Astrocyte (in vitro differentiated cells and primary cell): ENCODE measurements at places on chromosomes 2 and 18. TPM values are rescaled to one million over a fixed set of nuclear protein-coding genes. Genes with fewer than 3 reads are reported as not detected.

GRCh38 chr2:112962308-112963175 is 15.3 kb upstream of the IL36G start:
- no peak overlapping the region for H3K4me3 ChIP-seq
- no peak for DNase-seq
- H3K36me3 ChIP-seq = no peaks in the 10 kb centered on the region
- H3K27ac ChIP-seq = no peak overlapping the region
- H3K27me3 ChIP-seq = peaks cover 11% of the 10 kb centered on the region

The MITD1 gene
- total RNA-seq = 16.7 and 20.9 TPM in 2 replicates

The SERPINB7 gene
- total RNA-seq = 11.3 and 18.0 TPM in 2 replicates

The KHK gene
- 0.94 and 0.95 TPM in 2 replicates for total RNA-seq

DNA sequence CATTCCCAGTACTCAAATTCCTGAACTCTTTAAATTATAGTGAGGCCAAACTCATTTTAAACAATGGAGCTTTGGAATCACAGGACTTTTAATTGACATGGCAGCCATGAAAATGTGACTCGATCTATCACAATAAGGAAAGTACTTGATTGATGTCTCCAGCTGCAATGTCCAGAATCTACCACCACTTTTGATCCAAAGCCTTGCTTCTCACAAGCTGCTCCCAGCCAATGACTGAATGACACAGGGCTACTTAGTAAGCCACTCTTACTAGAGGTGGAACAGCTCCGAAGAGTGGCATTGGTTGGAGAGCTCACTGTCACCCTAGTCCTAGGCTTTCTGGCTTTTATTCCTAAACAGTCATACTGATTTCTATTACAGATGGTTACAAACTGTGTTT is 270.1 kb downstream of the IRS1 start:
- no peaks in the 10 kb centered on the region for H3K4me1 ChIP-seq
- H3K4me3 ChIP-seq = no peak overlapping the region
- H3K27me3 ChIP-seq = no peaks in the 10 kb centered on the region
- H3K36me3 ChIP-seq = no peaks in the 10 kb centered on the region
- no peak overlapping the region for H3K27ac ChIP-seq

- no peak overlapping the region for H3K27ac ChIP-seq
- H3K4me3 ChIP-seq = no peak overlapping the region
- no peaks in the 10 kb centered on the region for H3K36me3 ChIP-seq
- DNase-seq = no peak
Observed at GRCh38 chr2:106314444-106314843, 120.3 kb upstream of the UXS1 start.

The TEKT4 gene
- total RNA-seq = not detected in 2 replicates

DNA sequence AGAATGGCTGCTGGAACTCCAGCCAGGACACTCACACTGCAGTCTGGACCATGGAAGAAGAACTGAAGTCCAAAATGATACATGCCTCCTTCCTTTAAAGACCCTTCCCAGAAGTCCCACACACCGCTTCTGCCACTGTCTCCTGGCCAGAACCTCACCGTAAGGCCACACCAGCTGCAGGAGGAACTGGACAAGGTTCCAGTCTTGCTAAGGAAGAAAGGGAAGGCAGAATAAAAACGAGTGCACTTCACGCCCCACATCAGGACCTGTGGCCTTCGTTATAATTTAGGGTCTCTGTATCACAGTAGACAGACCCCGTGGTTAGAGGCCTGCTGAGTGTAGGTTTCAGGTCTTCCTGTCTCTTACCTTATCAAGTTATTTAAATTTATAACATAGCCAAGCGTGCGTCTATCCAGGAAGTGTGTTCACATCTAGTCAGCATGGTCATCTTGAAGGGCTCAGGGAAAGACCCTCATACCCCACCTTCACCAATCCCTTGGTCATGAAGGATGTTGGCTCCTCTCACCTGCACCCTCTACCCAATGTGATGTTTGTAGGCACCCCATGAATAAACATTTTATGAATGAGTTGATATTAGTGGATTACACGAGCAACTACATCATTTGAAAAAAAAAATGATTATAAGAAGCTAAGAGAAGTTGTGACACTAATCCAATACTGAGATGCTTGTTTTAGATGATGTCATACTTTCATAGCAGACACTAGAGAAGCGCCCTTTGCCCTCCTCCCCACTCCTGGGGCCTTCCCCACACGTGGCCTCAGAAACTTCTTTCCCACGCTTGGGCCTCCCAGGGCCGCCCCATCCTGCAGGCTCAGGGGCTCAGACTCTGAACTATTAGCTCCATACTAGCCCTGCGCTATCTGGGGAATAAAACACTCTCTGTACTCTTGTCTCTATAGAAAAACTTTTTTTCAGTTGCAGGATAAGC is 157.6 kb downstream of the FAM210A start:
- H3K4me1 ChIP-seq = peaks cover 4% of the 10 kb centered on the region
- H3K4me3 ChIP-seq = no peak overlapping the region
- H3K27ac ChIP-seq = no peak overlapping the region
- no peaks in the 10 kb centered on the region for H3K36me3 ChIP-seq

The MAP3K19 gene
- not detected in 2 replicates for total RNA-seq

DNA sequence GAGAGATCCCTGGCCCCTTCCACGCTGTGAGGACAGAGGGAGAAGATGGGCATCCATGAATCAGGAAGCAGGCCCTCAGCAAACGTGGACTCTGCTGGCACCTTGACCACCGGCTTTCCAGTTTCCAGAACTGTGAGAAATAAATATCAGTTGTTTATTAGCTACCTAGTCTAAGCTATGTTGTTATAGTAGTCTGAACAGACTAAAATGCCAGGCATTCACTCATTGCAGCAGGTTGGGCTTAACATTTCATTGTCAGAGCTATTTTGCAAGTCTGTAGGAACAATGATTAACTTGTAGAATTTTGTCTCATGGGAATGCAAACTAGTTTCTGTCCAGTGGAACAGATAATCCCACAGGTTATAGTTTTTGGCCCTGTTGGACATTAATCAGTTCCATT is 24.8 kb upstream of the TBC1D8 start:
- no peaks in the 10 kb centered on the region for H3K27me3 ChIP-seq
- H3K4me1 ChIP-seq = no peaks in the 10 kb centered on the region
- DNase-seq = no peak
- H3K4me3 ChIP-seq = no peak overlapping the region
- H3K27ac ChIP-seq = no peak overlapping the region

The LIPT1 gene
- 3.4 and 3.9 TPM in 2 replicates for total RNA-seq

GRCh38 chr2:218366621-218367414 is 10.2 kb downstream of the CATIP start:
- peaks cover 3% of the 10 kb centered on the region for H3K27me3 ChIP-seq
- H3K4me3 ChIP-seq = peak overlapping the region; percentile 55
- no peaks in the 10 kb centered on the region for H3K36me3 ChIP-seq
- no peaks in the 10 kb centered on the region for H3K4me1 ChIP-seq
- no peak for DNase-seq
- no peak overlapping the region for H3K27ac ChIP-seq

The IL36RN gene
- 0.14 TPM in 1 of 2 replicates, not detected in the other for total RNA-seq

DNA sequence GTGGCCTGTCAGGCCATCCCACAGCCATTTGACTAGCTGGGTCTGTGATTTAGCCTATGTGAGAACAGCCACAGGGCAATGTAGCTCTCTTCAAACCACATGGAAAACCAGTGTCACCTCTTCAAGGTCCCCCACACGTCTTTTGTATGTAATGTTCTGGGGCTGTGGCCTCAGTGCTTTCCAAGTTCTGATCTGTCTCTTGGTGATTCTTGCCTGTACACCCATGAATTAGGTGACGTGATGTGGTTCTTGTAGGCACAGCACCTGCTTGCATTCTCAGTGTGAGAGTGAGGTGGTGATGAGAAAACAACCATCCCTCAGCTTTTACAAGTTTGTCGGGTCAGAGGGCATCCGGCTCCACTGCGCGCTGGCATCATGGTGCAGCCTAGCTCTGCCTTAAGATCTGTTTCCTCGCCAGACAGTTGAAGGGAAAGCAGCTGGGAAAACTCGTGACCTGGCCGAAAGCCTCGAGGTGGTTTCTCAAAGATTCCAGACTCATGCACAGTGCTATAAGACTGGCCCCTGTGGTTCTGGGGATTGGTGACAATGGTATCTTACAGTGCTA is 125.8 kb downstream of the TANC1 start:
- no peak overlapping the region for H3K27ac ChIP-seq
- H3K27me3 ChIP-seq = no peaks in the 10 kb centered on the region
- H3K4me3 ChIP-seq = no peak overlapping the region
- peaks cover 2% of the 10 kb centered on the region for H3K36me3 ChIP-seq
- H3K4me1 ChIP-seq = peaks cover 29% of the 10 kb centered on the region

GRCh38 chr2:12504443-12504842 is 212.3 kb upstream of the TRIB2 start:
- H3K4me3 ChIP-seq = no peak overlapping the region
- H3K36me3 ChIP-seq = no peaks in the 10 kb centered on the region
- no peak overlapping the region for H3K27ac ChIP-seq
- H3K4me1 ChIP-seq = peaks cover 9% of the 10 kb centered on the region

- H3K27ac ChIP-seq = peak overlapping the region; percentile 25
- DNase-seq = peak; percentile 77
- H3K27me3 ChIP-seq = no peaks in the 10 kb centered on the region
Observed at GRCh38 chr2:12884713-12885282, 168.1 kb downstream of the TRIB2 start.

The TBC1D8 gene
- 1.9 and 2.4 TPM in 2 replicates for total RNA-seq

DNA sequence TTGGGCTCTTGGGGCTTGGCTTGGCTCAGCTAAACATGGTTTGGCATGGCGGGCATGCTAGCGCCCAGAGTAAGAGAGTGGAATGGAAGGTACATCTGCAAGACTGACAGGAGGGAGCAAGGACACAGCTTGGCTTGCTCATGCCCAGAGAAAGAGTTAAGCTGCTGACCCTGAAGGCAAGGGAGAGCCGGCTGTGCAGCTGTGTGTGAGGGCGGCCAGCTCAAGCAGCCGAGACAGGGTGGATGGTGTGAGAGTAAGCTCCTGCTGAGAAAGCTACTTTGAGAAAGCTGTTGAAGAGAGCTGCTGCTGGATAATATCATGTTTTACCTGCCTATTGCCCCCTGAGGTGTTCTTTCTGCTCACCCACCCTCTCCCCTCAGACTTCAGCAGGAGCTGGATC is 135.6 kb downstream of the CCBE1 start:
- DNase-seq = no peak
- H3K27me3 ChIP-seq = no peaks in the 10 kb centered on the region
- H3K4me1 ChIP-seq = no peaks in the 10 kb centered on the region
- no peak overlapping the region for H3K4me3 ChIP-seq
- no peak overlapping the region for H3K27ac ChIP-seq
- H3K36me3 ChIP-seq = no peaks in the 10 kb centered on the region

DNA sequence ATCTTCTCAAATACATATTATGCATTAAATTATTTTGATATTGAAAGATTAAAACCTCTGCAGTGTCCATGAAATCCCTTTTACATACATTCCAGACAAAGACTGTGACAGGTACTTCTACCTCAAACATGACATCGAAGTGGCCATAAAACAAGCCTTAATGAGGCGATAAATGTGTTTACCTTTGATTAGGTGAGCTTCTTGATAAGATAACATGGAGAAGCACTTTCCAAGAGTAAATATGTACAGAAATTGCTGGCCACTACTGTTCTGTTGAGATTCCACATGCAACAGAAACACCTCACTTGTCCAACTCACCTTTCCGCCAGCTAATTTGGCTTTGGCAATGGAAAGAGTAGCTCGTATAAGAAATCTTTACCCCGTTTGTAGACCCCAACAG is 55.2 kb downstream of the ZEB2 start:
- H3K36me3 ChIP-seq = no peaks in the 10 kb centered on the region
- no peaks in the 10 kb centered on the region for H3K27me3 ChIP-seq
- H3K4me3 ChIP-seq = no peak overlapping the region
- H3K27ac ChIP-seq = no peak overlapping the region
- DNase-seq = no peak

- H3K4me1 ChIP-seq = peaks cover 30% of the 10 kb centered on the region
- H3K27ac ChIP-seq = no peak overlapping the region
- no peak overlapping the region for H3K4me3 ChIP-seq
- H3K27me3 ChIP-seq = no peaks in the 10 kb centered on the region
Observed at GRCh38 chr2:9384521-9384920, 38.8 kb downstream of the ITGB1BP1 start.

DNA sequence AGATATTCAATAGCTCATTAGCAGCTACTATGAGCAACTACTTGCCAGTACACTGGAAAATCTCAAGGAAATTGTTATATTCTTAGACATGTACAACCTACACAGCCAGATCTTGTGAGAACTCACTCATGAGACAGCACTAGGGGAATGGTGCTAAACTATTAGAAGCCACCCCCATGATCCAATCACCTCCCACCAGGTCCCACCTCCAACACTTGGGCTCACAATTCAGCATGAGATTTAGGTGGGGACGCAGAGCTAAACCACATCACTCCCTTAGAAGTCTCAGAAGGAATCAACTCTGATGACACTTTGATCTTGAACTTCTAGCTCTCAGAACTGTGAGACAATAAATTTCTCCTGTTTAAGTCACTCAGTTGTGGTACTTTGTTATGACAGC is 418.3 kb upstream of the SPHKAP start:
- peaks cover 2% of the 10 kb centered on the region for H3K4me1 ChIP-seq
- no peak overlapping the region for H3K4me3 ChIP-seq
- no peaks in the 10 kb centered on the region for H3K36me3 ChIP-seq
- DNase-seq = peak; percentile 10
- no peaks in the 10 kb centered on the region for H3K27me3 ChIP-seq

DNA sequence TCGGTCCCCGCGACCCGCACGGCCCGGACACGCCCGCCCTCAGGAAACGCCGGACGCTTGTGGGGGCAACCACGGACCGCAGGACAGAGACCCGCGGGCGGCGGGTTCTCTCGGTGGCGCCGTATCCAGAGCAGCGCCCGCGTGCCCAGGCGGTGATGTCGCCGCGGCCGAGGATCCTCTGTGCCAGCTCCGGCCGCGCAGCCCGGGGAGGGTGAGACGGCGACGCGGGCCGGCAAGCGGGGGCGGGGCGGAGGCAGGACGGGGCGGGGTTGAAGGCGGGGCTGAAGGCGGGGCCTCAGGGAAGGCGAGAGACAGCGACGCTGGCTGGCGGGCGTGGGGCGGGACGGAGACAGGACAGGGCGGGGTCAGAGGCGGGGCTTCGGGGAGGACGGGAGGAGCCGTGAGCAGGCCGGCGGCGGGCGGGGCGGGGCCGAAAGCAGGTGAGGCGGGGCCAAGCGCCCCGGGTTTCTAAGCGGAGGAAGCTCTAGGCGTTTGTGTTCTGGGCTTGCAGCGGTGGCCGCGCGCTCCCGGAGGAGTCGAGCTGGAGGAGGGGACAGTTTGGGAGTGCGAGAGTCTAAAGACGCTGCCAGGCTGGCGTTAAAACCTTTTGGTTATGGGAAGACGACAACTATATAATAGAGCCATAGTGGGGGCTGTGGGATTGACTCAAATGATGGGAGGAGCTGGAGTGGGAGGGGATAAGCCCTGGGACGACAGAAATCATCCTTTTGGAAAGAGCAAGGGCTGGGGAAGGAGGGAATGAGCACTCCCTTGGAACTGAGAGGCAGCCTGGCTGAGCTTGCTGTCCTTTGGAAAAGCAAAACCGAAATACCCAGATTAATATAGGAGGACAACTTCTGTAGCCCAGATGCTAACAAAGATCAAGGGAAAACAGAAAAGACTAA is at the start of gene DSEL:
Gene DSEL, minus strand, starts transcription at position 182 of the 905 bp plus-strand sequence. CDS start 2,112 bp downstream, outside the sequence.
- peak within 1 kb of the TSS; percentile 89 for H3K27ac ChIP-seq
- H3K27me3 ChIP-seq = no peaks in the 10 kb centered on the region
- H3K4me1 ChIP-seq = peaks cover 13% of the 10 kb centered on the region
- H3K4me3 ChIP-seq = peak within 1 kb of the TSS; percentile 89
- peak; percentile 79 for DNase-seq

The NEU2 gene
- total RNA-seq = not detected in 2 replicates

- H3K36me3 ChIP-seq = no peaks in the 10 kb centered on the region
- H3K4me1 ChIP-seq = no peaks in the 10 kb centered on the region
- H3K4me3 ChIP-seq = no peak overlapping the region
- H3K27ac ChIP-seq = no peak overlapping the region
- H3K27me3 ChIP-seq = peaks cover 2% of the 10 kb centered on the region
Observed at GRCh38 chr2:183069174-183069573, 9.4 kb upstream of the DUSP19 start.

The BMP10 gene
- not detected in 2 replicates for total RNA-seq
